G401 (cell line): ENCODE measurements at places on chromosomes 16 and 17. TPM values are rescaled to one million over a fixed set of nuclear protein-coding genes. Genes with fewer than 3 reads are reported as not detected.

- no peak for DNase-seq
Measured at GRCh38 chr17:1511290-1511689, 5.1 kb downstream of the INPP5K start.

DNA sequence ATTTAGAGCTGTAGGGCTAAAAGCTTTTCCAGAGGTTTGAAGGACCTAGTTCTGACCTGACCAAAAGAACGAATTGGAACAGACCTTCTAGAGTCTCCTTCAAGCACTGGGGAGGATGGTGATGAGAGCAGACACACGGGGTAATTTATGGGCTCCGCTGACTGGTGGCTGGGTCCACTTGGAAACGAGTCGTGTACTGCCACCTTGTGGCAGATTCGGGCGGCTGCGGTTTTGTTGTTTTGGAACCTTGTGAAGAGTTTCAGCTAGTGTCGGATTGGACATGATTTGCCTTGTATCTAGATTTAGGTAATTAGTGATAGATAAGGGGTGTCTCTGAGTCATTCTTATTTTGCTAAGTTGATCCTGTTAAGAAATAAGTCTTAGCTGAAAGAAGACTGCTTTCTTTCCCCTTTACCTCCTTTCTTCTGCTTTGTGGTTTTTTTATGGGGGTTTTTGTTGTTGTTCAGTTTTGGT lies 98.9 kb downstream of the AATF start:
- DNase-seq, result peak; percentile 92

Gene CLEC3A
- total RNA-seq, result not detected in 2 replicates

GRCh38 chr16:82728901-82729300 lies 102.1 kb downstream of the CDH13 start:
- DNase-seq, result no peak

Gene CRK
- 62.8 and 92.7 TPM in 2 replicates for total RNA-seq

- no peak for DNase-seq
Measured at GRCh38 chr17:81738801-81739393, 26.8 kb downstream of the SLC25A10 start.

Gene CHST4
- not detected in 2 replicates for total RNA-seq

Gene EZH1
- 10.0 and 14.7 TPM in 2 replicates for total RNA-seq

- no peak for DNase-seq
Measured at GRCh38 chr16:50972876-50973275, 178.2 kb downstream of the SALL1 start.

DNA sequence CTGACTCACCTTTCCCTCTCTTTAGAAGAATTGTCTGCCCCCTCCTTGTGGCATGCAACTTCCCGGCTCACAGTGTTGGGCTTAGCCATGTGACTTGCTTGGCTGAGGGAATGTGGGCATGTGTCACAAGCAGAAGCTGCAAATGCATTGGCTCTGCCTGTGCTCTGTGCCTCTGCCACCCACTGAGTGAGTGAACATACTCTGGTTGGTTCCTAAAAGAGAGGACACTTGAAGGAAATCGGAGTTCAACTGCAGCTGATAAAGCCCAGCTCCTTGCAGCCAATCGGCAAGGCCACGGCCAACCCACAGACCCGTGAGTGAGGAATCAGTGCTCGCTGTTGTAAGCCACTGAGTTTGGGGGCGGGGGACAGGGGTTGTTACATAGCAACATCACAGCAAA lies 10.9 kb upstream of the GINS2 start:
- peak; percentile 62 for DNase-seq

- DNase-seq, result no peak
Measured at GRCh38 chr17:33140413-33141099, 148.9 kb downstream of the SPACA3 start.

Gene PLA2G10
- not detected in 2 replicates for total RNA-seq

DNA sequence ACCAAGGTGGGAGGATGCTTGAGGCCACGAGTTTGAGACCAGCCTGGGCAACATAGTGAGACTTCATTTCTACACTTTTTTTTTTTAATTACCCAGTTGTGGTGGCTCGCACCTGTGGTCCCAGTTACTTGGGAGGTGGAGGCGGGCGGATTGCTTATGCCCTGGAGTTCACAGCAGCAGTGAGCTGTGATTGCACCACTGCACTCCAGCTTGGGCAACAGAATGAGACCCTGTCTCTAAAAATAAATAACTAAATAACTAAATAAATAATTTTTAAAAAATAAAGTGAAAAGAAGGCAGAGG lies 9.3 kb downstream of the DNAI2 start:
- no peak for DNase-seq

DNA sequence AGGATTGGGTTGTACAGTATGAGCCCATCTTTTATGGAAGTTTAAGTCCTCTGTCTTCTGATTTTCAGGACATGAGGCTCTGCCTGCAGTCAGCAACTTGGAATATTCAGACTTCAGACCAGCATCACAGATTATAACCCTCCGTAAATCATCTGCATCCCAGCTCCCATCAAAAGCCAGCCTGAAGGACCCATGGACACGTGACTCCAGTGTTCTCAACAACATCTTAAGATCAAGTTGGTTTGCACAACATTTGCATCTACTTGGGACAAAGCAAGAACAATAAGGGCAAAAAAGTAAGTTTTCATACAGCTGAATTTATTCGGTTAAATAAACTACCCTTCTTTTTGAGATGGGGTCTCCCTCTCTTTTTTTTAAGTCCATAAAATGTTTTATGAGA lies 12.7 kb downstream of the TMC5 start:
- no peak for DNase-seq

DNA sequence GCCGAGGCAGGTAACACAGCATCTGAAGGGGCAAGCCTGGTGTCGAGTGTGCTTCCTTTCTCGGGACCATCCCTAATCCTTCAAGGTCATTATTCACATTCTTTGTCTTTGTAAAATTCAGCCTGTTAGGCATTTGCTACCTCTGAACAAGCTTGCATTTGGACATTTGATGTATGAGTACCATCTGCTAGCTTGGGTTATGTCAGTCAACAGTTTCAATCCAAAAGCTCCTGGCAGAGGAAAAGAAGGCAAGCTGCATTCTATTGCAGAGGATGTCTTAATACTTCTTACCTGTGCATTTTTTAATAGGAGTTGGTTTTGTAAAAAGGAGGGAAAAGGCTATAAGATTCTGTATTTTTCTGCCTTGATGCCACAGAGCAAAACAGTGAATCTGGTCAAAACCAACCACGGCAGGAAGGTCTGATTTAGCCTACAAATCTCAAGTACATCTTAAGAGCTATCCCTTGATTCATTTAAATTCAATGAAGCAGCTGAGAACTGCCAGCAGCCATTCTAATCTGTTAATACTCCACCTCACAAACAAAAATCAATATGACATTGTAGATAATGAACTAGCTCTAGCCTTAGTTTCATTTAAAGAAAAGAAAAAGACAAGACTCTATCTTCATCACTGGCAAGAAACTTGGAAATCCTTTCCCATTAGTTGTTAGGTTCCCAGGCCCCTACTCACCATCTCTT lies 39.0 kb downstream of the TEX2 start:
- DNase-seq, result peak; percentile 90

GRCh38 chr17:50501054-50501453 lies 7.2 kb upstream of the MYCBPAP start:
- DNase-seq, result no peak

DNA sequence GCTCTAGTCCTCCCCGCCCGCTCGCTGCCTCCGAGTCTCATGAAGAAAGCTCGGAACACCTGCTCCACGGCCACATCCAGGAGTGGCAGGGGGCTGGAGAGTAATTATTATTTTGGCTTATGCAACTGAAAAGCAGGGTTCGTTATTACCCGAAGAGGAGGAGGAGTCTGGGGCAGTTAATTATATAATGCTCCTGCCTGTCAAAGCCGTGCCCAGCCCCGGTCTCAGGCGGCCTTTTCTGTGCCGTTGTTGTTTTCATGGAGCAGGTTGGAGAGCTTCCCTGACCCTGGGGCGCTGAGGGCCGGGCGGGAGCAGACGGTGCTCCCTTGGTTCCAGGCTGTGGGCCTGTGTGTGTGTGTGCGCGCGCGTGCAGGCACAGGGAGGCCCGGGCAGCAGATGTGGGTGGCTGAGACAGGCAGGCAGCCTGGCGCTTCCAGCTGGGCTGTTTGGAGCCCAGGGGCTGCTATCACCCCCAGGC lies 2.4 kb downstream of the JPH3 start:
- peak; percentile 88 for DNase-seq

DNA sequence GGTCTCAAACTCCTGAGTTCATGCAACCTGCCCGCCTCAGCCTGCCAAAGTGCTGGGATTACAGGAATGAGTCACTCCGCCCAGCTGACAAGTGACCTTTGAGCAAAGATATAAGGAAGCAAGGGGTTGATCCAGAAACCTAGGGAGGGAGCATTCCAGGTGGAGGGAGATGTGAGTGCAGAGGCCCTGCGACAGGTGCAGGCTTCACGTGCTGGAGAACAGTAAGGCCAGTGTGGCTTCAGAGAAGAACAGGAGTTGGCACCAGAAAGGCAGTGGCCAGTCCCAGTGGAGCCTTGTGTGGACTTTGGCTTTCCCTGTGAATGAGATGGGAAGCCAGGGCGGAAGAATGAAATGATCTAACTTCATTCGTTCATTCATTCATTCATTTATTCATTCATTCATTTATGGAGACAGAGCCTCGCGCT lies 73.6 kb upstream of the HAS3 start:
- DNase-seq, result no peak

- no peak for DNase-seq
Measured at GRCh38 chr17:19388791-19389785, 2.1 kb upstream of the MFAP4 start.

DNA sequence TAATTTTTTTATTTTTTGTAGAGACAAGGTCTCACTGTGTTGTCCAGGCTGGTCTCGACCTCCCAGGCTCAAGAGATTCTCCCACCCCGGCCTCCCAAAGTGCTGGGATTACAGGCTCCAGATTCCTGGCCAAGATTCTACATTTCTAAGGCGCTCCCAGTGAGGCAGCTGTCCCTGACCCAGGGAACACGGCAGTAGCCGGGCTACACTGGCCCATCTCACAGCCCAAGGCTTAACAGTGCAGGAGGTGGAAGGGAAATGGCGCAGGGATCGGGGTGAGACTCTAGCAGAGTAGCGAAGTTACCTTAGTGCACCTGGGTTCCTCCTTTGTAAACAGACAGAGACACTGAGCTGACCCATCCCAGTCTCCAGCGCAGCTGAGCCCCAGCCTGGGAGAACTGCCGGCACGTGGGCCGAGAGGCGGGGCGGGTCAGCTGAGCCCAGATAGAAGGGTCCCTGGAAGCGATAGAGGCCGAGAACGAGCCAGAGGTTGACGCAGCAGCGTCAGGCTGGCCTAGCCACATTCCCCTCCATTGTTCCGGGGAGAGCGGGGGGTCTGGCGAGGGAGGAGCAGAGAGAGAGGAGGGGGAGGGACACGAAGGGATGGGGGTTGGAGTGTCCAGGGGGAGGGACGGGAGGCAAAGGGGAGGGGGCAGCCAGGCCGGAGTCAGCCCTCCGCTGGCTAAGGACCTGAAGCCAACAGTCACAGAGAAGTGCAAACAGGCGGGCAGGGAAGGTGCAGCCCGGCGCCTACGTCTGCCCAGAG lies 2.5 kb downstream of the CARHSP1 start:
- DNase-seq, result no peak

DNA sequence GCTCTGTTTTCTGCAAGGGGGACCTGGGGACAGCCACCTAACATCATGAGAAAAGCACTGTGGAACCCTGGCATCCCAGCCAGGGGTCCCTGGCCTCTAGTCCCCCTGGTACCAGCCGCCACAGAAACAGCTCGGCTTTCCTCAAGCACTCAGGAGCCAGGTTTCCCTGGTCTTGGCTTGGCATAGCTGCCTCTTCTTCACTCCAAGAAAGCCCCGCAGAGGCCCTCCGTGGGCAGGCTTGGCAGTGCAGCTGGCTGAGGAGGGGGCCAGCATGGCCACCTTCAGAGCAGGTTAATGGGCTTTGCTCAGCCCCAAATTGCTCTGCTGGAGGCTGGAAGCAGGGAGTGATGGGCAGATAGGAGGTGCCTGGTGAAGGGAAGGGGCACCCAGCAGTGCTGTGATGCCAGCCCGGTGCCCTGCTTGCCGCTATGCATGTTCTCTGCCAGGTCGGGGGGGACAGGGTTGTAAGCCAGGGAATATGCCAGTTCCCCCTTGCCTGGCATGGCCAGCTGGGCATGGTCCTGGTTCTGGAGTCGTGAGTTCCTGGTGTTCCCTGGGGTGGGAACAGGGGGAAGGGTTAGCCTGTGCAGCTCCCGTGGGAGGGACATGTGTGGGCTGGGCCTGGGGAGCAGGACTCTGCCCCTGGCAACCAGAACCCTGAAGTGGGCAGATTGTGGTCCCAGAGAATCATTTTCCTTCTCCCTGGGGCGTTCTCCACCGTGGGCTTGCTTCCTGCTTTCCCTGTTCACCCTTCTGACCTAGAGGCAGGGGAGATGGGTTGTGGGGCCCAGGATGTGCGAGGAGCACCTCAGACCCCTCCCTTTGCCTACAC lies 3.2 kb downstream of the ANKRD13B start:
- DNase-seq, result no peak

DNA sequence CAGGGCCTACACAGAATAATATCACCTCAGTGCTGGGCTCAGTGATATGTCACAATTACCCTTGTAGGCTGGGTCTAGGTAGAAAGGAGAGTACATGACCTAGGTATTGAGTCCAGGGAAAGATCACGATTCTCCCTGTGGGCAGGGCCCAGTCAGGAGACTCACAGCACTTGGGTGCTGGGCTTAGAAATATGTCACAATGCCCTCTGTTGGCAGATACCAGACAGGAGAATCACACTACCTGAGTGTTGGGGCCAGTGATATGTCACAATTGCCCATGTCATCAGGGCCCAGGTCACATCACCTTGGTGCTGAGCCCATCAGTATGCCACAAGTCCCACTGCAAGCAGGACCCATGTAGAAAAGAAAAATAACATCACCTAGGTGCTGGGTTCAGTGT lies 2105.5 kb downstream of the TP53TG3F start:
- DNase-seq, result no peak

GRCh38 chr17:17943281-17943984 lies 28.8 kb downstream of the TOM1L2 start:
- peak; percentile 52 for DNase-seq

Gene CDRT15L2
- total RNA-seq, result not detected in 2 replicates

DNA sequence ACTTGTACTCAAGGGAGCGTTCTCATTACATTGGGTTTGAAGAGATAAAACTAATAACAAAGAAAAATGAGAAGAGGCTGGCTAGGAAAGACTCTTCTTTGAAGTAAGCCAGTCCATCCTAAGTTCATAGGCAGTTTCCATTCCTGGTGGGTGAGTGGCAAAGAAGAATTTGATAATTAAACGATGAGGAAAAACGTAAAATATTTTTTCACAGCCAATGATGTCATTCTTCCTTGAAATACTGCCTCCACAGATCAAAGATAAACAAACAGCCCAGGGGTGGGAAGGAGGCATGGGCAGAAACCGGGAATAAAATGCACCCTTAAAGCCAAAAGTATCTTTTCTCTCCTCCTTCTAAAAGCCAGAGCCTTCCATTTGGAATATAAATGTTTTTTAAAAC lies 346.6 kb downstream of the PMP22 start:
- DNase-seq, result no peak
